ENCODE measurements at places on chromosomes 2 and 18.

DNA sequence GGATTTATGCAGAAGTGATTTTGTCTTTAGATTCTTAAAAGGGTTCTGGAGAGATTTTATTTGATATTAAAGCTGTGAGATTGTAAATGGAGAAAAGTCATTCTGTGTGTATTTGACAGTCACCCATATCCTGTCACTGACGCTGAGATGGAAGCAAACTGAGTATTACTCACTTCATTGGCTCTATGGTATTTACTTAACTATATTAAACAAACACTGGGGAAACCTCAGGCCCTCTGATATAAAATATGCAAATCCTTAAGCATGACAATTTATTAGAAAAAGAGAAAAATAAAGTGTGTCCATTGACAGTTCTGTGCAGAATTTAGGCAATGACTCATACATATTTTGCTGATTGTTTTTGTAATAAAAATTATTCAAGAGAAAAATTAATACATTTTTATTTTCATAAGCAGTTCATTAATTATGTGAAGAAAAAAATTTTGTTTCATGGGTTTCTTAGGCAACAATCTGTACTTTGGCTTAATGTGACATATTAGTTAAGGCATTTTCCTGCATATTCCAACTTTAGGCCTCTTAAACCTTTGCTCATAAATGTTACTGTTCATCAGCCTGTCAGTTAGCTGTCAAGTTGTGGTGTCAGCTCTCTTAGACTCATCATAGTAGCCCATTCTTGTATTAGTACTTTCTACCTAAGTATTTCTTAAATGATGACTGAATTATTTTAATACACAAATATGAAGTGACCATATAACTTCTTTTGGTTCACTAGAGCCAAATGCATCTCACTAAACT lies 99.9 kb downstream of the PARD3B start:
- peak; percentile 25 for DNase-seq

- peak; percentile 53 for DNase-seq
These were observed 7.4 kb upstream of the RHOB start for GRCh38 chr2:20439503-20439902.

- DNase-seq: peak; percentile 16
These were observed 78.5 kb downstream of the PTPN4 start for GRCh38 chr2:119838179-119838578.

GRCh38 chr18:37403100-37403781 lies 162.4 kb downstream of the CELF4 start:
- peak; percentile 77 for DNase-seq

- DNase-seq: no peak
These were observed 10.0 kb upstream of the THADA start for GRCh38 chr2:43605851-43606250.
